ENCODE measurements at places on chromosomes 6 and 20.
A peak's percentile ranks its signal among the peaks of the same experiment; 100 is the strongest.

DNA sequence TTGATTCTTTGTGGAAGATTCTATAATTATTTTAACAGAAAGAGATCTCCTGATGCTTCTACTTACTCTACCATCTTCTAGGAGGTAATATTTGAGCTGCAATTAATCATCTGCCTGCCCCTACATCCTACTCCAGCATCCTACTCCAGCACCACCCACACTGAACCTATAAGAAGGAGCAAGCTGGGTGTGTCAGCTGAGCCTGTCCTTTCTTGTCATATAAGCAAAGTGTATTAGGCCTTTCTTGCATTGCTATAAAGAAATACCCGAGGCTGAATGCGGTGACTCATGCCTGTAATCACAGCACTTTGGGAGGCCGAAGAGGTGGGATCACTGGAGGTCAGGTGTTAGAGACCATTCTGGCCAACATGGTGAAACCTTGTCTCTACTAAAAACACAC, 84.2 kb upstream of the ARG1 start:
- DNase-seq: peak; percentile 1

- DNase-seq: no peak
Observed at GRCh38 chr6:135738636-135739035, 112.9 kb upstream of the PDE7B start.

DNA sequence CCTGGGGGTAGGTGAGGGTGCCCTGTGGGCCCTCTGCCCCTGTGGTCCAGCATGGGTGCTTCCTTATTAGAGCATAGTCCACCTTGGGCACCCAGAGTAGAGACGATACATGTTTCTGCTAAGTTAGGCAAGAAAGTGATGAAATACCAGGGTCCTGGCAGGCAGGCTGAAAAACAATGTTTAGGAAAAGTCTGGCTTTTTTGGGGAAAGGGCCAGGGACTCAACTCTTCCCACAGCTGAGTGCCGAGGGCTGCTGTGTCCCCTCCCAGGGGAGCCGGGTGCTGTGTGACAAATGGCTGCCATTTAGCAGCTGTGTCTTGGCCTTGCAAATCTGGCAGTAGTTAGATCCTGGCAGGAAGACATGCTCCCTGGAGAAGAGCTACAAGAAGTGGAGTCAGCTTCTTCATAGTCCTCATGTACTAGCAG, 61.5 kb downstream of the RREB1 start:
- no peak for DNase-seq

DNA sequence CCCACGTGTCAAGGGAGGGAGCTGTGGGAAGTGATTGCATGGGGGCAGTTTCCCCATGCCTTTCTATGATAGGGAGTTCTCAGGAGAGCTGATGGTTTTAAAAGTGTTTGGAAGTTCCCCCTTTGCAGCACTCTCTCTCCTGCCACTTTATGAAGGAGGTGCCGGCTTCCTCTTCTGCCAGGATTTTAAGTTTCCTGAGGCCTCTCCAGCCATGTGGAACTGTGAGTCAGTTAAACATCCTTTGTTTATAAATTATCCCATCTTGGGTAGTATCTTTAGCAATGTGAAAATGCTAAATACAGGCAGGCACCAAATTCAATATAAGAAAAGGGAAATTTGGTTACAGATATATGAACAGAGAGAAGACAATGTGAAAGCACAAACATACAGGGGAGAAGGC, 96.4 kb upstream of the EPHA7 start:
- no peak for DNase-seq

- DNase-seq: peak; percentile 60
Observed at GRCh38 chr6:128139519-128139918, 238.7 kb upstream of the THEMIS start.

GRCh38 chr6:164640956-164641355, 668.4 kb downstream of the C6orf118 start:
- DNase-seq: no peak

- DNase-seq: no peak
Observed at GRCh38 chr6:156984178-156984738, 207.1 kb downstream of the ARID1B start.

- no peak for DNase-seq
Observed at GRCh38 chr20:5172167-5172601, 45.4 kb downstream of the CDS2 start.

DNA sequence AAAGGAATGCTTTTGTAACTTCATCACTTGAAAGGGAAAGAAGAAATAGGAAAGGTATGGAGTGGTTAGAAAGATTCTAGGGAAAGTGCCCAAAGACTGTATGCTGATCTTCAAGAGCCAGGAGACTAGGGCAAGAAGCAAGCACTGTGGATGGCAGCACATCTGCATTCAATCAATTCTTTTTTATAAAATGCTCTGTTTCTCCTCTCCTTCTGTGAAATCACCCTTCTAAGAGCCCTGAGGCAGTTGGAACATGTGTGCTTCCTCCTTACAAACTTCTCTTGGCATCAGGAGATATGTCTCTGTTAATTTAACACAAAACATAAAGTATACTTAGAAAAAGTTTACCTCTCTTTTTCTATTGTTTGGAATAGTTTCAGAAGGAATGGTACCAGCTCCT, 1162.2 kb upstream of the GJE1 start:
- no peak for DNase-seq

DNA sequence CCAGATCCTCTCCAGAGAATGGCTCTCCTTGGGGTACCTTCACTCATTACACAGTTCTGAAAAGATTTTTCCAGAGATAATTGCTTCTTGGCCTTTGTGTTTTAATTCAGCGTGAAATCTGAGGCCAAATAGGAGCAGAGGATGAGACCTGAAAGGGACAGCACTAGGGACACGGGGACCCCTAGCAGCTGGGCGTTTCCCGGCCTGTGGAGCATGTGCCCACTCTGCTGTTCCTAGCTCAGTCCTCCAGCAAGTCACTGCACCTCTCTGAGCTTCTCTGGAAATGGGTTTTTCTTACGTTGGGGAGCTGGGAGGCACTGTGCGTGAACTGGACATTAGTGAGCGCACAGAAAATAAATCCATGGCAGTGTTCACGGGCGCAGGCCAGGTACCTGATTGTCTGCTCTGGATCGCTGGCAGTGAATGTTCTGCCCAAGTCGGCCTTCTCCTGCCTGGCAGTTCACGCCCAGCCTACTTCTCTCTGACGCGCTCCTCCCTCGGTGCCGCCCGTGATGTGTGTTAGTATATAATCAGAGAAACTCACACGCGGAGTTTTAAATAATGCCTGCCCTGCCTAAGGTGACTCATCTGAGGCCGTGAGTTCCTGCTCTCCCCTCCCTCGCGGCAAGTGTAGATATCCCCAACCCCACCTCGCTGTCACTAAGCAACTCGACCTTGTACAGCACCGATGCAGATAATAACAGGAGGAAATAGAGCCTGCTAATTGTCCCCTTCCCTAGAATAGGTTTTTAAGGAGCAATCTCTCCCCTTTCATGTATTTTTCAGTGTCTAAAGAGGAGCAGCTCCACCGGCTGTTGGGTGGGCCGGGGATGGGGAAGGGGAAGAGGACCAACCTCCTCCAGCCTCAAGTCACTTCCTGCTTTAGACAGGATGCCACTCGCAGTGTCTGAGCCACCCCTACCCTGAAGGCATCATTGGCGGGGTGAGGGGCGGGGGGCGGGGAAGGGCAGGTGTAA, 2.7 kb upstream of the TUBB2A start:
- DNase-seq: no peak

DNA sequence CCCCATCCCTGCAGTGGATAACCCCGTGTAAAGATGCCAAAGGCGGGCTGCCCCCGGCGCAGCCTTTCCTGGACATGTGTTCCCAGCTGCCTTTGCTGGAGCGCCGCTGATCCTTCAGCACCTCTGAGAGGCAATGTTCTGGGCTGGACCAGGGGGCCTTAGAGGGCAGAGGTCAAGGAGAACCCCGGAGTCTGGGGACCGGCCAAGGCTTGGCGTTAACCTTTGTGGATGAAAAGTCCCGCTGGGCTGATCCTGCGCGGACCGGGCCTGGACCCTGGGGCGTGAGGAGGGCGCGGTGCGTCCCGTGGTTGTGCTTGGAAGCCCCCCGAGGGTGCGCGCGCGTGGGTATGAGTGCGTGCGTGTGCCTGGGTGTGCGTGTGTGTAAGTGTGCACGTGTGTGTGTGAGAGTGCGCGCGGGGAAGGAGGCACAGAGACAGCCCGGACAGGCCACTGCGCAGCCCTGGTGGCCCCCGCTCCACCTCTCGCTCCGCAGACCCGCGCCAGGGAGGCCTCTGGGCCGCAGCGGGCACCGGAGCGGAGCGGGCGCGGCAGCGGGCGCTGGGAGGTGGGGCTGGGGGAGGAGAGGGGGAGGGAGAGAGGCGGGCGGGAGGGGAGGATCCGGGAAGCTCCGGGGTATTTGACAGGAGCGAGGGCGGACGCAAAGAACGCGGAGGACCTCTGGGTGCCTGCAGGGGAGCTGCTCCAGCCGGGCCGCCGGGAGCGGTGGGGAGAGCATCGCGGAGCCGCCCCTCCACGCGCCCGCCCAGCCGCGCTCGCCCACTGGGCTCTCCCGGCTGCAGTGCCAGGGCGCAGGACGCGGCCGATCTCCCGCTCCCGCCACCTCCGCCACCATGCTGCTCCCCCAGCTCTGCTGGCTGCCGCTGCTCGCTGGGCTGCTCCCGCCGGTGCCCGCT, at the start of gene SMOC2:
TSS of gene SMOC2 (plus strand) at position 665 of the 914 bp plus-strand sequence. CDS start at position 852, 187 bp downstream.
- no peak for DNase-seq

DNA sequence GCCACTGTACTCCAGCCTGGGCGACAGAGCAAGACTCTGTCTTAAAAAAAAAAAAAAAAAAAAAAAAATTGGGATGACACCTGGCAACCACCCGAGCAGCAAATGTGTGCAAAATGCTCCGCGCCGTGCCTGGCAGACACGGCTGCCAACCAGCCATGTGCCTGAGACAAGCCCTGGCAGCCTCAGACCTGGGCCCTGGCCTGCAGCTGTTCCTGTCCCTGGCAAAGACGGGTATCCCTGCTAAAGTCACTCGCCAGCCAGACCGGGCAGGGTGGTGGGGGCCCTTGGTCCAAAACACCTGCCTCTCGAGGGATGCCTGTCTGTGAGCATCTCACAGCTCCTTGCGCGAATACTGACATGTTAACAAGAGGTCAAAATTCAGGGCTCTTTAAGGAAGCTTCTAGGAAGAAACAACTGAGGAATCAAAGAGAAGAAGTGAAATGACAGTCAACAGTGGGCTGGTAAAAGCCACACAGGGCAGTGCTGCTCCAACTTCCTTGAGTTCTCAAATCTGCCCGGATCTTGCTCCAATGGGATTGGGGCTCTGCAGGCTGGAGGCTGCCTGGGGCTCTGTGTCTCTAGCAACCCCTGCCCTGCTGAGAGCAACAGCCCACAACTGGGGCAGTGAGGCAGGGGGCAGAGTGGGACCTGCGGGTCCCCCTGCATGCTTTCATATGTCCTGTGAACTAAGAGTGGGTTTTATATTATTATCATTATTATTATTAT, 53.4 kb downstream of the SYTL3 start:
- DNase-seq: no peak

DNA sequence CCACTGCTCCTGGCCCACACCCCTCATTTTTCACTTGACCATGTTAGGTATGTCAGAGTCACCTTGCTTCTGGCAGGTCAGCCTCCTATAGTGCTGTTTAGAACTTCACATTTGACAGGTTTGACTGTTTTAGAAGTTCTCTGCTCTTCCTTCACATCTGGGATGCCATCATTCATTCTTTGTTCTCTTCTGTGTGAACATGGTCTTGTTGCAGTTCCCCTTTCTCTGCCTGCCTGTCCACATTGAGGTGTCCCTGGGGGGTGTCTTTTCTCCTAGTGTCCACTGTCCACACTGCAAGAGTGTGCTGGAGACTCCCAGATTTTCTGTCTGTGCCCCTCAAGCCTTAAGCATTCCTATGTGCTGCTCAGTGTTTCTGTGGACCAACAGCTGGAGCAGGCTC, 89.5 kb downstream of the JARID2 start:
- no peak for DNase-seq

- no peak for DNase-seq
Observed at GRCh38 chr6:86028776-86029175, 386.1 kb upstream of the SYNCRIP start.

GRCh38 chr20:63096681-63097335, 90.0 kb upstream of the BHLHE23 start:
- no peak for DNase-seq

- DNase-seq: no peak
Observed at GRCh38 chr6:92757925-92758324, 661.4 kb downstream of the EPHA7 start.

GRCh38 chr6:137811121-137811915, 55.7 kb upstream of the TNFAIP3 start:
- peak; percentile 83 for DNase-seq

- no peak for DNase-seq
Observed at GRCh38 chr6:25324066-25324762, 45.0 kb downstream of the CARMIL1 start.

- no peak for DNase-seq
Observed at GRCh38 chr20:4688305-4688704, 33.4 kb upstream of the PRND start.

DNA sequence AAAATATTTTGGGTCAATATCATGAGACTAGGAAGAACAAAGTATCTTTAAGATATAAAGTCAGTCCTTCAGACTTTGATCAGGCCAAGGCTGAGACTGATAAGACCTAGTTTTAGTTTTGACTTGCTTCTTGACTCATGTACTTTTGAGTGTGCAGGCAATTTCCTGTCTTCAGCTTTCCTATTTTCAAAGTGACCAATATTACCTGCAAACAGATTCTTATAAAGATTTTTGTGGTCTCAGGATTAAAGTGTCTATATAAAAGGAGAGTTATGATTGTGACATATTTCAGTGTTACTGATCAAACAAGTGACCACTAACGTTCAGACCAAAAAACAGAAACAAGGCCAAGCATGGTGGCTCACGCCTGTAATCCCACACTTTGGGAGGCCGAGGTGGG, 36.0 kb upstream of the AKIRIN2 start:
- no peak for DNase-seq

- DNase-seq: no peak
Observed at GRCh38 chr6:144660561-144661115, 375.5 kb downstream of the UTRN start.

- DNase-seq: no peak
Observed at GRCh38 chr6:145530454-145530853, 204.9 kb downstream of the EPM2A start.

DNA sequence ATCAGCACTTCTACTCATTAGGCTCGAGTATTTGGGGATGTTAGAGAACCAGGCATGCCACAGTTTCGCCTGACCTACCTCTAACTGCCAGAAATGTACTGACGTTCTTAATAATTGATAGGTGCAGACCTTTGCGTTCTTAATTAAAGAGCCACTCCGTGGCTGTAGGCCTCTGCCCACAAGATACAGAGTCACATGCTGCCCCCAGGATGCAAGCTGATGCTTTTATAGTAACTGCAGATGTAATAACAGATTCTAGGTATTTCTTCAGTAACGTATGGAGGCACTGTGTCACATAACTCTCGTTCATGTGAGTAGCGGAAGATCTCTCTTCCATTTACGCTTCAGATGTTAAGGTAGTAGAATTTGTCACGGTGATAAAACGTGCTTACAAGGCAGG, 113.2 kb downstream of the RPP40 start:
- DNase-seq: no peak

- peak; percentile 62 for DNase-seq
Observed at GRCh38 chr6:710601-711571, 17.9 kb upstream of the EXOC2 start.
